Stomach (tissue), 19 donors: ENCODE measurements at places on chromosomes 2 and 18. TPM values are rescaled to one million over a fixed set of nuclear protein-coding genes. Genes with fewer than 3 reads are reported as not detected.

ANKRD30BL gene
- total RNA-seq = 0.73 TPM

ME2 gene
- total RNA-seq = 32.7 TPM

TNS1 gene
- total RNA-seq = 198 TPM

AMER3 gene
- total RNA-seq = not detected

SP9 gene
- total RNA-seq = not detected

RRM2 gene
- total RNA-seq = 2.9 TPM

DNA sequence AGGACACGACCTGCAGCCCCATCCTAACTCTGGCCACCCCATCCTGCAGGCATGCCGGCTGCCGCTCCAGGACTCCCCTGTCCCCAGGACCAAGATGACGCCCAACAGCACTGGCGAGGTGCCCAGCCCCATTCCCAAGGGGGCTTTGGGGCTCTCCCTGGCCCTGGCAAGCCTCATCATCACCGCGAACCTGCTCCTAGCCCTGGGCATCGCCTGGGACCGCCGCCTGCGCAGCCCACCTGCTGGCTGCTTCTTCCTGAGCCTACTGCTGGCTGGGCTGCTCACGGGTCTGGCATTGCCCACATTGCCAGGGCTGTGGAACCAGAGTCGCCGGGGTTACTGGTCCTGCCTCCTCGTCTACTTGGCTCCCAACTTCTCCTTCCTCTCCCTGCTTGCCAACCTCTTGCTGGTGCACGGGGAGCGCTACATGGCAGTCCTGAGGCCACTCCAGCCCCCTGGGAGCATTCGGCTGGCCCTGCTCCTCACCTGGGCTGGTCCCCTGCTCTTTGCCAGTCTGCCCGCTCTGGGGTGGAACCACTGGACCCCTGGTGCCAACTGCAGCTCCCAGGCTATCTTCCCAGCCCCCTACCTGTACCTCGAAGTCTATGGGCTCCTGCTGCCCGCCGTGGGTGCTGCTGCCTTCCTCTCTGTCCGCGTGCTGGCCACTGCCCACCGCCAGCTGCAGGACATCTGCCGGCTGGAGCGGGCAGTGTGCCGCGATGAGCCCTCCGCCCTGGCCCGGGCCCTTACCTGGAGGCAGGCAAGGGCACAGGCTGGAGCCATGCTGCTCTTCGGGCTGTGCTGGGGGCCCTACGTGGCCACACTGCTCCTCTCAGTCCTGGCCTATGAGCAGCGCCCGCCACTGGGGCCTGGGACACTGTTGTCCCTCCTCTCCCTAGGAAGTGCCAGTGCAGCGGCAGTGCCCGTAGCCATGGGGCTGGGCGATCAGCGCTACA is 2.1 kb downstream of the GPBAR1 start:
- H3K27ac ChIP-seq = peak overlapping the region; percentile 86
- peaks cover 55% of the 10 kb centered on the region for H3K36me3 ChIP-seq
- no peak overlapping the region for H3K4me3 ChIP-seq
- peaks cover 97% of the 10 kb centered on the region for H3K4me1 ChIP-seq
- H3K27me3 ChIP-seq = no peaks in the 10 kb centered on the region

- no peak overlapping the region for H3K27ac ChIP-seq
- H3K27me3 ChIP-seq = no peaks in the 10 kb centered on the region
- H3K4me1 ChIP-seq = no peaks in the 10 kb centered on the region
- H3K36me3 ChIP-seq = no peaks in the 10 kb centered on the region
Measured at GRCh38 chr18:41145516-41145915, 809.5 kb upstream of the PIK3C3 start.

- H3K4me3 ChIP-seq = peak overlapping the region; percentile 1
- H3K27ac ChIP-seq = peak overlapping the region; percentile 74
- no peaks in the 10 kb centered on the region for H3K36me3 ChIP-seq
- DNase-seq = peak; percentile 55
Measured at GRCh38 chr2:12451726-12452125, 265.0 kb upstream of the TRIB2 start.

DNA sequence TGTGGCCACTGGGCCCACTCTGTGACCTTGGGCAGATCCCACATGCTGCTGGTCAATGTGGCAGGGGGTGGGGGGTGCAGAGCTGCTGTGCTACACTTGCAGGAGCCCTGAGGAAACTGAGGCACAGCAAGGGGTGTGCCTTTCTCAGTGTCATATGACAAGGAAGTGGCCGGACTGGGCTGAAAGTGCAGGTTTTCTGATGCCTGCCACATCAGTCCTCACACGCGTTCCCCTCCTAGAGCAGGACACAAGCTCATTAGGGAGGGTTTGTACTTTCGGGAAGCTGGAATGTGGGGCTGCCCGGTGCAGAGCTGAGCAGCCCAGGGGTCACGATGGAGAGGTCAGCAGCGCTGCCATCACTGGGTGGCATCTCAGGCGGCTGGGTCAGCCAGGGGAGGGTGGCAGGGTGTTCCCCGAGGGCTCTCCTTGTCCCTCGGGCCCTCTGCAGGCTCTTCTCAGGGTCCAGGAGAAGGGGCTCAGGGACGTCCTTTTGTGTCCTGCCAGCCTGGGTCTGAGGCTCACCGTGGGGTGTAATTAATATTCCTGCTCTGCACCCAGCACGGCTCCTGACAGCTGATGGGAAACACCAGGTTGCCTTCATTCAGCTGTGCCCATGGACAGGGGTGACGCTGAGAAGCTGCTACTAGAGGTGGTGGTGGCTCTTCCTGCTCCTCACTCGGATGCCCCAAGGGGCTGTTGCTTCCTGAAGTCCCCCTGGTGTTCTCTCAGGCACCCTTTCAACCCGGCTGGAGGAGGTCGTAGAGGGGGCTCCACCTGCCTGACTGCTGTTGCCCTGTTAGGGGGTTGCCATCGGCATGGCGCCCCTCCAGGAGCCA is 62.1 kb upstream of the HDAC4 start:
- H3K4me1 ChIP-seq = peaks cover 21% of the 10 kb centered on the region
- no peak for DNase-seq
- peaks cover 22% of the 10 kb centered on the region for H3K27me3 ChIP-seq
- no peaks in the 10 kb centered on the region for H3K36me3 ChIP-seq
- H3K4me3 ChIP-seq = no peak overlapping the region

- no peak for DNase-seq
- H3K4me1 ChIP-seq = no peaks in the 10 kb centered on the region
- H3K36me3 ChIP-seq = no peaks in the 10 kb centered on the region
Measured at GRCh38 chr2:179686718-179687342, 174.6 kb downstream of the ZNF385B start.

DNA sequence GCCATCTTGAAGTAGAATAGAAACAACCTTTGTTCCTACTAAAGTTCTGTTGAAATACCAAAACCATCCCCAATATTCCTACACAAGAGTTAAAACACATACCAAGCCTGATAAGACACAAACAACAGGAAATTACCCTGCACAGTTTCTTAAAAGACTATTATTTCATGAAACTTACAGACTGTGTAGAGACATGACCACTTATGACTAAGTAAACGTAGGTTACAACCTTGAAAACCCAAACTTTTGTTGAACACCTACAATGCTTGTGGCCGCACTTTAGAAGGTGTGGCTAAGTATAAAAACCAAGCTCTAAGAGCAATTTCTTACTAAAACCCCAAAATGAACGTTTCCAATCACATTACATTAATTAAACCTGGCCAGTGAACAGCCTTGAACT is 2.0 kb downstream of the SMAD2 start:
- H3K27ac ChIP-seq = no peak overlapping the region
- DNase-seq = no peak
- H3K4me3 ChIP-seq = no peak overlapping the region
- no peaks in the 10 kb centered on the region for H3K36me3 ChIP-seq
- no peaks in the 10 kb centered on the region for H3K27me3 ChIP-seq

- H3K4me3 ChIP-seq = no peak overlapping the region
- H3K27ac ChIP-seq = no peak overlapping the region
- DNase-seq = no peak
Measured at GRCh38 chr2:1045109-1045508, 94.5 kb downstream of the SNTG2 start.

DNA sequence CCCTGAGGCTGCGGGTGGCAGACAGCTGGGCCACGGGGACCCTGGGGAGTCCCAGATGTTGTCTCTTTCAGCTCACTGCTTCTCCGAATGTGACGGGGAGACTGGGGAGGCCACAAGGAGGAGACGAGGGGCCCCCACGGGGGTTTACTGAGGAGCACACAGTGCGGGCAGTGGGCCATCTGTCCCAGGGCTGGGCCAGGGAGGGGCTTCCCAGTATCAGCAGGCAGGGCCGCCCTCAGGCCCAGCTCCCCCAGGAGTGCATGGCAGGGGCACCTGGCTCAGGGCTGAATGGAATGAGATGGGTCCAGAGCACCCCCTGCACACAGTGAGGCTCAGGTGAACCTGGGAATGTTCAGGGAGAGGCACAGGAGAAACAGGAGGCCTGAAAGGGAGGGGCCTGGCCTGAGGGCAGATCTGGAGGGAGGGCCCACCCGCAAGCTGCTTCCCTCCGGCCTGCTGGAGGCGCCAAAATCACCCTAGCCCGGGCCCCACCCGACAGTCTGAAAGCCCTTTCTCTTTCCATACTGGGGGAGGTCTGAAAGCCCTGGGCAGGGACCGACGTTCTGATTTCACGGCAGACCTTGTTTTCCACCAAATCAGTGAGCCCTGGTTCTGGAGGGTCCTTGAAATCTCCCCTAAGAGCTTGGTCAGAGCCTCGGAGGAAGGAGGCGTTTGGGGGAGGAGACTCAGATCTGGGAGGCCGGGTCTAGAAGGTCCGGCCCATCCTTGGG is 35.5 kb upstream of the PTMA start:
- no peaks in the 10 kb centered on the region for H3K27me3 ChIP-seq
- no peaks in the 10 kb centered on the region for H3K36me3 ChIP-seq
- peak overlapping the region; percentile 94 for H3K27ac ChIP-seq
- DNase-seq = peak; percentile 92

DNA sequence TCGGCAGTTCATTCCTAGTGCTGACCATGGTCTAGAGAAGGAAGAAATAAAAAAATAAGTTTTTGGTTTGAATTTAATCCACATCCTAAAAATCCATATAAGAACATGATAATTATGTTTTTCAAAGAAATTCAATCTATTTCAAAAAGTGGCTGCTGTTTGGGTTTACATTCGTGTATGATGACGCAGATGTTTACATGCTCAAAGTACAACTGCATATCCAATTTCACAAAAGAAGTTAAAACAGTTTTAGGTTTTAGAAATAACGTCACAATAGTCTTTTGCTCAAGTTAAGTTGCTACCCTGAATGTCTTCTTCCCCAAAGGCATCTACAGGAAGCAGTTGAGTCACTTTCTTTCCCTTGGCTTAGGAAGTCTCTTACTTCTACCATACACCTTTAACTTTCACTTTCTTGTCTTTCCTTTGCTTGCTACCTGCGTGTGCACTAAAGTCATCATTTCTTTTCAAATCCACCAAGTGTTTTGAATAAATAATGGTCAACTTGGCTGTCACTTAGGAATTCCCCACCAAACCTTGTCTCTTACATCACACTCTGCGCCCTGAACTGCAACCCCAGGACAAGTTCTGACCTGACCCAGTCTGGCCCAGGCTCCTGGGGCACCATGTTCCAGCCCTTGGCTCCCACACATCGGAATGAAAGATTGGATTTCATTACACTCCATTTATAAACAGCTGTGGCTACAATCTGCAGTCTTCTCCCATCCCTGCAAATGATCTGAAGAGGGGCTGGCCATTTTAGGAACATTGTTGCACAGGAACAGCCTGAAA is 28.4 kb downstream of the FAM237A start:
- H3K27me3 ChIP-seq = peaks cover 14% of the 10 kb centered on the region
- DNase-seq = no peak
- H3K36me3 ChIP-seq = no peaks in the 10 kb centered on the region

- no peak overlapping the region for H3K4me3 ChIP-seq
- no peaks in the 10 kb centered on the region for H3K36me3 ChIP-seq
- H3K27me3 ChIP-seq = no peaks in the 10 kb centered on the region
- no peaks in the 10 kb centered on the region for H3K4me1 ChIP-seq
- no peak for DNase-seq
Measured at GRCh38 chr2:82803307-82803706, 1655.8 kb downstream of the SUCLG1 start.

GRCh38 chr2:102126169-102126568 is 16.4 kb upstream of the IL1R1 start:
- H3K27me3 ChIP-seq = no peaks in the 10 kb centered on the region
- no peak overlapping the region for H3K27ac ChIP-seq
- no peaks in the 10 kb centered on the region for H3K36me3 ChIP-seq
